ENCODE measurements at places on chromosomes 16 and 17.
A peak's percentile ranks its signal among the peaks of the same experiment; 100 is the strongest.

DNA sequence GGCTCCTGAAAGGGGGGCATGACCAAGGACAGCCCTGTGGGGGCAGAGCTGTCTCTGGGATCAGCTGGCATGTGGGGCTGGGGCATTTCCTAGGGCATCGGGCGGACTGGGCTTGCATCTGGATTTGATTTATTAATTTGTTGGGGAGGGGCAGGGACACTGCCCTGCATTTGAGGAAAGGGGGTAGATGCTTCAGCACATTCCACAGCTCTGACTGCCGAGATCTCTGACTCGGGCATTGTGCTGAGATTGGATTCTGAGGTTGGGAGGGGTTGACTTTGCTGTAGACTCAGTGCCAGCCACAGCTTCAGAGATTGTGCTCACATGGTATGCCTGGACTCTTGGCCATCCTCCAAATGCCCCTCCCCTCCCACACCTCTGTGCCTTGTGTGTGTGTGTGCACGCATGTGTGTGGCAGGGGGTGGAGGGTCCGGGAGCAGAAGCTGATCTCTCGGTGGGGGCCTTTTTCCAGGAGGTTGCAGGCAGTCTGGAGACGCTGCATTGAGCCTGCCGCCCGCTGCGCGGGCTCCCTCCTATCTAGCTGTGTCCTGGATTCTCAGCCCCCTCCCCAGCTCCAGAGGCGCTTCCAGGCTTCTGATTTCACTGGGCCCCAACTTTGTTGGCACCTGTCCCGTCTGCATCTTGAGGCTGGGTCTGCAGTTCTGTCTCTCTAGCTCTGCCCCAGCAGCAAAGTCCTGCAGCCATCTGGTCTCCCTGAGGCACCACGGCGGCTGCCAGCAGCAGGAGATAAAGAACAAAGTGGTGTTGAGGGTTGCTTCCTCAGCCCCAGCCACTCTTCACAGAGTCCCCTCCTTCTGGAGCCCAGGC lies 14.9 kb downstream of the IGFBP4 start:
- DNase-seq: peak; percentile 65

GRCh38 chr17:19677736-19678379 lies 29.3 kb downstream of the ALDH3A2 start:
- DNase-seq: no peak

GRCh38 chr17:51244041-51244440 lies 15.8 kb downstream of the MBTD1 start:
- no peak for DNase-seq

DNA sequence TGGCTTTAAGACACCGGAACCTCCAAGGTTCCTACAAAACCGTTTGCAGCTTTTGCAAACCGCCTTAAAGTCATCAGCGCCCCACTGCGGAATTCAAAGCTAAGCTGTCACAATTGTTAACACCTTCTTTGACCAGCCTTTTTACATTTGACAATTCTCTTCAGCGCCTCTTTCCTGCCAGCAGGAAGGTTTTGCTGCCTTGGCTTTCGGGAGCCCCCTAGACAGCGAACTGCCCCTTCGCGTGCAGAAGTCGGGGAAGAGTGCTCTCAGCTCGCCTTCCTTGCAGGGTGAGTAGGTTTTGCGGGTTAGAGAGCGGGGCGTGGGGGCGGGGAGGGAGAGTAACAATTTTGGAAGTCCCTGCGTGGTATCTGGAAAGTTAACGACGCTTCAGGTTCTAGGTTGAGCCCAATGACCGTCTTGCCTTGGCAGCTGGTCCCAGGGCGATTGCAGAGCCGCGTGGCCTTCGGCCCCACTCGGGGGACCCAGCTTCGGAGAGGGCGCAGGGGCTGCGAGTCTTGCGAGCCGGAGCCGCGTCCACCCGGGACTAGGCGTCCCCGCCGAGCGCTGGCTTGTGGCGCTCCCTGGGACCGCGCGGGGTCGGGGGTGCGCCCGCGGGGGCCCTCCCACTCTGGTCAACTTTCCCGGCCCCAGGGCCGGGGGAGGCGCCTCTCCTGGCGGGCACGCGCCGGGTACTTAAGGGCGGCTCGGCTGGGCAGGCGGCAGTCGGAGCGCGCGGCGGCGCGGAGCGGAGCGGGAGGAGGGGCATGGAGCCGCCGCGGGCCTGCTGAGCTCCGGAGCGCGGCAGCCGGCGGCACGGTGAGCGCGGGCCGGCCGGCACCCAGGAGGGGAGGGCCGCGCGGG lies at the start of gene HAS3:
TSS of gene HAS3 (plus strand) at position 153 of the 861 bp plus-strand sequence. CDS start 3,743 bp downstream, outside the sequence.
- DNase-seq: peak; percentile 87

GRCh38 chr17:75738218-75738802 lies 17.1 kb downstream of the ITGB4 start:
- DNase-seq: no peak

DNA sequence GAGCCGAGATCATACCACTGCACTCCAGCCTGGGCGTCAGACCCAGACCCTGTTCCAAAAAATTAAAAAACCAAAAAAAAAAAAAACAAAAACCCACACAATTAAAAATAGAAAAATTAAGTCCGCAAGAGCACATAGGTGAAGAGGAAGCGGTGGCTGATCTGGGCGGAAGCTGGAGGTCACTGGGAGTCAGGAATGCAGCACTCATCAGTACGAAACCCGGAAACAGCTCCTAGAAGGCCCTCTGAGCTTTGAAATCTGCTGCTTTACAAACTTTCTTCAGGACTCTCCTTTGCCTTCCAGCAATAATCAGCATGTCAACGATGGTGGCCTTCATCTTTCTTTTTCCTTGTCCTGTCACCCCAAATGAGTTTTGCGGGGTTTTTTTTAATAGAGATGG lies 29.5 kb downstream of the TRAP1 start:
- DNase-seq: no peak

DNA sequence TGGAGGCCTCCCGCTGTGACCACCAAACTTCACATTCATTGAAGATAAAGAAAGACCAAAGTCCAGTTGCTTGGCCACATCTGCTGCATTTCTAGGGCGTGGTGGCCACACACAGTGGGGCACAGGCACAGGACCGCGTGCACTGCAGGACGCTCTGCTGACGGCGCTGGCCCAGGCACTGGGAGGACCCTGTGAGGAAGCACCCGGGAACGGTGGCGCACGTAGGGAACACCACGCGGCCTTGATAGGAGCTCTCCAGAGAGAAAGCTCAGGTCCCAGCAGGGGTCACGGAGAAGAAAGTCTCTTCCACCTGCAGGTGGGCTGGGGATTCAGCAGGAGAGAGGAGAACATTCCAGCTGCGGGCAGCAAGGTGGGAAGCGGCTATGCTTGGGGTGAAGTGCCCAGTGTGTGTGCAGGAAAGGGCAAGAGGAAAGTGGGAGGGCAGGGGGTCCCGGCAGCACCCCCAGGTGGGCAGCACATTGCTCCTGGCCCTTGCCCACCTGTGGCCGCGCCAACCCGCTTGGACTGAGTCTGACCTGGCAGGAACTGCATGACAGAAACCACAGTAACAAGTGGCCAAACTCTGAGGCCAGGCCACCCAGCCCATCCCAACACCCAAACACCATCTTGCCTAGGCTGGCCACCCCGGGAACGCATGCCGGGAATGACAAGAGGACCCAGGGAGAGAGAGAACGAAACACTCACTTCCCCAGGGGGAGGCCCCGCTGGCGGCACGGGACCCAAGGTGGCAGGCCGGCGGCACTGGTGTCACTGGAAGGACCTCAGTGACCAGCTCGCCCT lies 32.8 kb downstream of the TBC1D16 start:
- DNase-seq: no peak

- no peak for DNase-seq
Observed at GRCh38 chr17:68595496-68595895, 5.7 kb downstream of the FAM20A start.

DNA sequence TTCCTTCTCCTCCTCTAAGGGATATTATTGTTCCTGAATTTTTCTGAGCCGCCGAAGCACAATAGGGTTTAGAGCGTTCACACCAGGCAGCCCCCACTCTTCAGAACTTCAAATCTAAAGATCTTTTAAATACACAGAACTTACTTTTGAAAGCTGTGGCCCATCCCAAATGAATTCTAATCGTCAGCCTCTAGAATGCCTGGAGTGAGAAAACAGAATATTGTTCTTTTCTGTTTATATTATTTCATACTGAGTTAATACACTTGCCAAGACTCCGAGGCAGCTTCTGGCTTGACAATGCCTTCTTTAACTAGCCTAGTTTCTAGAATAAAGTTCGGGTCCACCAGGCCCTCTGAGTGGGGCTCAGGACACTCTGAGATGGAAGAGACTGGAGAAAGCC lies 405.6 kb downstream of the WWOX start:
- no peak for DNase-seq

Data from right kidney (tissue), 9 donors.